ENCODE measurements at places on chromosomes 16 and 17.

GRCh38 chr17:60538726-60539125, 12.7 kb upstream of the APPBP2 start:
- no peak for DNase-seq

- no peak for DNase-seq
These were observed 433.6 kb downstream of the PMP22 start for GRCh38 chr17:14831491-14831890.

DNA sequence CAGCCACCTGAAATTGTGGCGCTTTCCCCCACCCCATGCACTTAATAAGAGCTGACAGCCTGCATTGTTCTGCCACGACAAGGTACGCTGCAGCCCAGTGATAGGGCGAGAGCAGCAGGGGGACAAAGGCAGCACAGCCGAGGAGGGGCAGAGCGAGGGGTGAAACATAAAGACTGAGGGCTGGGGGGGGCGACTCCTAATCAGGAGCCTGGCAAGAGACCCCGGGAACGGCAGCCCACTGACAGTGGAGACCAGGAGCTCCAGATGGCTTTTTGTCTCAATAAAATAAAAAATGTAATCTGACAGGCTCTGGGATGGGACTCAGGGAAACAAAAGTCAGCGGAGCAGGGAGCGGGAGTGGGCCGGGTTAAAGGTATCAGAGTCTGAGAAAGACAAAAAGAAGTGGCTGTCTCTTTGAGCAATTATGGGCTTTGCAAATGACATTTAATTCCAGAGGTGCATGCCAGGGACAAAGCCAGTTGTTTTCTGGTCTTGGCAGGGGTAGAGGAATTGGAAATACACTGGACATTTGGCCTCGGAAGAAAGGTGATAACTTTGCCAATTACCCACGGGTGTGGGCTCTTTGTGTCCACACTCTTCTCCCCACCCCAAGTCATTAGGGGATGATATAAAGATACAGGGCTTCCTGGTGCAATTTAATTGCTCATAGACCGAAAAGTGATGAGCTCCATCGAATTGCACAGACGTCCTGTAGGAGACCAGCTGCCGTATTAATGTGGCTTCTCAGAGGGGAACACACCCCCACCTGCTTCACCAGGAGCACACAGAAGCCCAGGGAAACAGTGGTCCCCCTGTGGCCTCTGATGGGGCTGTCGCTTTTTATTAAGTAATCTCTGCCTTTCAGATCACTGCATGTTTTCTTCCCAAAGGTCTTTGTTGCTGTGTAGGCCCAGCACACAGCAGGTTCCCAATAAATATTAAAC, 17.6 kb upstream of the CCDC182 start:
- no peak for DNase-seq

- DNase-seq = peak; percentile 54
These were observed 128.4 kb downstream of the WWOX start for GRCh38 chr16:78227855-78228254.

DNA sequence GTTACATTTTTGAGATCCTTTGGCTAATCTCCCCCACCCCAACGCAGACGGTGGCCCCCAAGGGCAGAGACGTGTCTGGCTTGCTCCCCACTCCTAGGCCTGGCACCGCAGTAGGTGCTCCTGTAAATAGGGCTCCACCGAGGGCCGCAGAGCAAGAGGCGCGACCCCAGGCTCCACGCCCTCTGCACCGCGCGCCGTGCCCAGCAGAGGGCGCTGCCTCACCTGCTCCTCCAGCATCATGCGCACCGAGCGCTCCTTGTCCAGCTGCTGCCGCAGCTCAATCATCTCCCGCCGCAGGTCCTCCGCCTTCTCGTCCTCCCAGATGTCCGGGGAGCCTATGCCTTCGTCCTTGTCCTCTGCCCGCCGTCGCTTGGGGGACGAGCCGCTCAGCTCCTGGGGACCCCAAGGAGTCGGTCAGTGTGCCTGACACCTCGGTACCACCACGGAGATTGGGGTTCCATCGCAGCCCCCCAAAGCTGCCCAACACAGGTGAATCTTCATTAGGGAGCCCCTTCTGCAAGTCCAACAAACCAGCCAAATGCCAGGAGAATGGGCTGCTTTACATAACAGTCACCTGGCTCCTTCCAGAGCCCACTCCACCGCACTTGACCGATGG, 11.2 kb downstream of the TFAP4 start:
- DNase-seq = no peak

DNA sequence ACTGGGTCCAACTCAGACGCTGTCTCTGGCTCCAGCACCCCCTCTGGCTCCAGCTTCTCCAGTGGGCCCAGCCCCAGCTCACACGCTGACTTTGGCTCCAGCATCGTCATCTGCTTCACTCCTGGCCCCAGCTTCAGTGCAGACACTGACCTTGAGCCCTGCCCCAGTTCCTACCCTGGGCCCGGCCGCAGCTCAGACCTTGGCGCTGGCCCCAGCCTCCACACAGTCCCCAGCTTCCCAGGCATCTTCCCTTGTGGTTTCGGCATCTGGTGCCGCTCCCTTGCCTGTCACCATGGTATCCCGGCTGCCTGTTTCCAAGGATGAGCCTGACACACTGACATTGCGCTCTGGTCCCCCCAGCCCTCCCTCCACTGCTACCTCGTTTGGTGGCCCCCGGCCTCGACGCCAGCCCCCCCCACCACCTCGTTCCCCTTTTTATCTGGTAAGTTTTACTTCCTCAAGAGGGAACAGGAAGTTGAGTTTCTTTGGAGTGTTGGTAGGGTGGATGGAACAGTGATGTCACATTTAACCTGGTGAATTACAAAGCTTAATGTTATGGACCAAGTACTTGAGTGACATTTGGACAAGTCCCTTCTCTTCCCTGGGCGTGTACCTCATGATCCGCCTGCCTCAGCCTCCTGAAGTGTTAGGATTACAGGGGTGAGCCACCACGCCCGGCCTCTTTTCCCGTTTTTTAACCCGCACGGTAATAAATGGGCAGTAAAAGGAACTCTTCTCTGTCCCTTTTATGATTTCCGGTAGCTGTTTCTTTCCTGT, 23.4 kb upstream of the PHKG2 start:
- no peak for DNase-seq

- DNase-seq = no peak
These were observed 13.5 kb upstream of the ADORA2B start for GRCh38 chr17:15931394-15931793.

DNA sequence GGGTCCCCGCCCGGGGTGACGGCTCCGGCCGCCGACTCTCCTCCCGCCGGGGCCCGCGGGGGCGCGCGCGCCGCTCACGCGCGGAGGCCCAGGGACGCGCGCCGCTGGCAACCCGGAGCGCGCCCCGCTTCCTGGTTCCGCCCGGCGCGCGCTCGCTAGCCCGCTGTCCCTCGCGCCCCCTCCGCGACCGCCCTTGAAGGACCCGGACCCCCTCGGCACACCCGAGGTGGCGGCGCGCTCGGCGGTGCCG, at the start of gene STAT5B:
Gene STAT5B (minus strand): TSS at position 33 of the 250 bp plus-strand sequence. CDS start 44,264 bp downstream, outside the sequence.
- DNase-seq = no peak

GRCh38 chr17:78781104-78781892, 775 bp downstream of the CYTH1 start:
- peak; percentile 58 for DNase-seq

DNA sequence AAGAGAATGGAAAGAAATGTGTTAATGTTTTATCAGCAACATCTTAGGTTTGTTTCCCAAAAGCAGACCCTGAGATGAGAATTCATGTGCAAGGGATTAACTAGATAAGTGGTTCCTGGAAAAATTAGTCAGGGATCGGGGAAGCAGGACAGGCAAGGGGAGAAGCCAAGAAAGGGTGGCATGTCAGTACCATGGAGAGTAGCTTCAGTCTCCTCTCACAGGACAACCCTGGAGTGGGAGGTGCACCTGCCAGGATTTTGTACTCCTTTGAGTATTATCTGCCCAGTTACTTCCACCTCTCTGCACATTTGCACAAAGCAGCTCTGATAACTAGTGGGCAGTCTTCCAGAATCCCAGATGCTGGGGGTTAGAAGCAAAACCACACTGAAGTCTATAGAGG, 117.0 kb downstream of the RGS9 start:
- no peak for DNase-seq
